ENCODE measurements at places on chromosomes 3 and 15. TPM values are rescaled to one million over a fixed set of nuclear protein-coding genes. Genes with fewer than 3 reads are reported as not detected.

The UTS2B gene
- not detected for total RNA-seq

The RASGRP1 gene
- total RNA-seq, result 1.4 TPM

The MLF1 gene
- total RNA-seq, result 21.2 TPM

The CFAP100 gene
- not detected for total RNA-seq

The PIGB gene
- total RNA-seq, result 7.6 TPM

The LYZL4 gene
- not detected for total RNA-seq

GRCh38 chr3:59392116-59392515, 342.3 kb upstream of the CFAP20DC start:
- no peak for DNase-seq
- no peaks in the 10 kb centered on the region for H3K4me1 ChIP-seq
- no peak overlapping the region for H3K27ac ChIP-seq
- no peak overlapping the region for H3K4me3 ChIP-seq

GRCh38 chr3:142608631-142609030, 12.4 kb downstream of the PLS1 start:
- no peak for DNase-seq
- H3K4me3 ChIP-seq, result no peak overlapping the region
- H3K27me3 ChIP-seq, result no peaks in the 10 kb centered on the region
- H3K4me1 ChIP-seq, result no peaks in the 10 kb centered on the region
- H3K27ac ChIP-seq, result no peak overlapping the region

GRCh38 chr15:83372434-83372891, 74.7 kb upstream of the SH3GL3 start:
- H3K4me3 ChIP-seq, result no peak overlapping the region
- peaks cover 27% of the 10 kb centered on the region for H3K27me3 ChIP-seq
- no peaks in the 10 kb centered on the region for H3K4me1 ChIP-seq
- H3K27ac ChIP-seq, result no peak overlapping the region
- peak; percentile 38 for DNase-seq
- no peaks in the 10 kb centered on the region for H3K36me3 ChIP-seq

DNA sequence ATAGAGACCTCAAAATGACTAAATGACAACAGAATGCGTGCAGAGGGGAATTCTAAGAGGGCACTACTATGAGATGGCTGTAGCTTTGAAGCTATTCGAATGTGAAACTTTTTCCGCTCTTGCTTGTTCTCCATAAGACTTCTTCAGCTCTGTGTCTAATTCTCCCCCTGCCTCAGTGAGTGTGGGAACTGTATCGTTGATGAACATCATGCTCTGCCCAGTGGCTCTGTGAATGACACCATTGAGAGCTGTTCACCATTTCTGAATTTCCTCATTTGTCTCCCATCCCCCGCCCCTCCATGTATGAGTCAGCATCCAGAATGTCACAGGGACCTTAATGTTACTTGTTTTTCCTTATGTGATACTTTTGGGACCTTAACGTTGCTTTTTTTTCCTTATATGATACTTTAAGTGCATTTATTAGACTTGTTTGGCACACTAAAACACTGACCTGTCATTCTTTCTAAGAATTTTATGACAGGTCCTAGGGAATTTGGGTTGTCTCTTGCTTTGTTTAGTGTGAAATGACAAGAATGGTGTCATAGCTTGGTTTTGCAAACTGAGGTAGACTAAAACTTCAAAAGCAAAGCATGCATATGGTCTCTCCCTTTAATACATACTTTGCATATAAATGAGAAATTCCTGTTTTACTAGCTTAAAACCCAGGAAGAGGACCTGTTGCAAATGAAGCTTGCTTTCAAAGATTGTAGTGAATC, 99.6 kb downstream of the FNDC3B start:
- no peak overlapping the region for H3K4me3 ChIP-seq
- H3K27me3 ChIP-seq, result no peaks in the 10 kb centered on the region
- H3K36me3 ChIP-seq, result peaks cover 20% of the 10 kb centered on the region
- peak; percentile 7 for DNase-seq
- H3K27ac ChIP-seq, result no peak overlapping the region

DNA sequence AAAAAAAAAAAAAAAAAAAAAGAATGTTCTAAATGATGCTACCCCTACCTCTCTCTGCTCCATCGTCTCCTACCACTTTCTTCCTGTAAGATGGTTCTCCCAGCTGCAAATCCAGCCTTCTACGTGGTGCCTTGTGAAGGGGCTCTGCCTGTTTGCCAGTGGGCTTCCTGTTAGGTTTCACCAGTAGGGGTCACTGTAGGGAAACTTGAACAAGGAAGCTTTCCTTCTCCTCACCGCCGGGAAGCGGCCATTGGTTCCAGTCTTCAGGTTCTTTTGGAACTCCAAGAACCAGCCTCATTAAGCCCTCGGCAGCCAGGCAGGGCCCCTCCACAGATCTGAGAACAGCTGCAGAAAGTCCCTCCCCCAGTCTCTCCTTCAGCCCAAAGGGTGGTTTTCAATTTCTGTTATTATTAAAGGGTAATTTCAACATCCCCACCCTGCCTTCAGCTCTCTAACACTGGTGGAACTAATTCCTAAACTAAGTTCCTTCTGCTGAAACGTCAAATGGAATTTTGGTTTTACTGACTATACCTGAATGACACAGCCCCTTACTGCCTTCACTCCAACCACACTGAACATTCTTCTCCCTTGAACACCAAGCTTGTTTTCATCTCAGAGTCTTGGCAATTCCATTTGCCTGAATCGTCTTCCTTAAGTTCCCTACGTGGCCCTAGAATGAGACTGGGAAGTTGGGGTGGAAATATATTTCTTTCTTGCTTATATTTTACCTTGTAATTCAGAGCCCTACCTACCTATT, 13.5 kb downstream of the MCCC1 start:
- H3K4me3 ChIP-seq, result no peak overlapping the region
- peak; percentile 58 for DNase-seq
- H3K27ac ChIP-seq, result peak overlapping the region; percentile 36
- no peaks in the 10 kb centered on the region for H3K27me3 ChIP-seq

DNA sequence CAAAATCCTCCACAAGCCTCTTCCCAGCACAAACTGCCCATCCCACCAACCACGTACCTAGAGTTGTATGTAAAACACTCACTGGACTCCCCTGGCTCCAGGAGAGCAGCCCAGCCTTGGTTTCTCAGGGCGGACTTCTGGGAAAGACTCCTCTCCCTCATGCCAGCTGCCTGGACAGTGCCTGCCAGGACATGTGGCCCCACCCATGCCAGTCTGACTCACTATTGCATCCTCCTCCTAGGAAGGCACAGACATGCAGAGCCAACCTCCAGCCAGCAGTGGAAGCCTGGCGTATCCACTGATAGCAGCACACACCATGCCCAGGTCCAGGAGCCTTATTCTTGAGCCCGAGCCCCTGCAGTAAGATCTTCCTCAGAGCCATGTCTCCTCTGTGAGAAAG, 8.6 kb downstream of the PKM start:
- no peaks in the 10 kb centered on the region for H3K27me3 ChIP-seq
- no peak overlapping the region for H3K4me3 ChIP-seq
- H3K36me3 ChIP-seq, result peaks cover 95% of the 10 kb centered on the region
- no peak for DNase-seq
- peaks cover 26% of the 10 kb centered on the region for H3K4me1 ChIP-seq
- H3K27ac ChIP-seq, result no peak overlapping the region

DNA sequence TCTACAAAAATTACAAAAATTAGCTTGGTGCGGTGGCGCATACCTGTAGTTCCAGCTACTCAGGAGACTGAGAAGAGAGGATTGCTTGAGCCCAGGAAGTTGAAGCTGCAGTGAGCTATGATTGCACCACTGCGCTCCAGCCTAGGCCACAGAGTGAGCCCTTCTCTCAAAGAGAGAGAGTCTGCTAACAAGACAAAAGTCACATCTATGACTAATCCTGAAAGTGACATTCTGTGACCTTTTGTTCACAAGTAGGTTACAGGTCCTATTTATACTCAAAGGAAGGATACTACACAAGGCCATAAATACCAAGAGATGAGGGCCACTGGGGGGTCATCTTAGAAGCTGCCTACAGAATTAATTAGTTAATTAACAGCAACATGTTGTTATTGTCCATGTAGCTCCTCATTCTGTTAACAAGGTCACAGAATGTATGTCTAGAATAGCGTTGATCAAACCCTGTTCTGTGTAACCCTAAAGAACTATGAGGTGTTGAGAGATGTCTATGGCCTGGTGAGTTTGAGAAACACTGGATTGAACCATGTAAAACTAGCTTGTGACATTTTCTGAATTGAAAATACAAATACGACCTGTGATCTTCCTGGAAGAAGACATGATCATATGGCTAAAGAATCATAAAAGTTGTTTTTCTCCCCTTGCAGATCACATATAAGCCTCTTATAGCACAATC, 97.0 kb downstream of the SAMMSON start:
- no peak for DNase-seq
- no peaks in the 10 kb centered on the region for H3K4me1 ChIP-seq
- no peak overlapping the region for H3K4me3 ChIP-seq
- H3K27ac ChIP-seq, result no peak overlapping the region
- H3K27me3 ChIP-seq, result no peaks in the 10 kb centered on the region

- H3K4me1 ChIP-seq, result no peaks in the 10 kb centered on the region
- H3K27ac ChIP-seq, result no peak overlapping the region
- no peak for DNase-seq
- no peaks in the 10 kb centered on the region for H3K27me3 ChIP-seq
- no peaks in the 10 kb centered on the region for H3K36me3 ChIP-seq
These were observed 34.2 kb upstream of the NR2F2 start for GRCh38 chr15:96296264-96296663.

GRCh38 chr15:74458473-74458872, 2.5 kb downstream of the UBL7 start:
- peaks cover 16% of the 10 kb centered on the region for H3K4me1 ChIP-seq
- H3K36me3 ChIP-seq, result peaks cover 6% of the 10 kb centered on the region
- no peaks in the 10 kb centered on the region for H3K27me3 ChIP-seq
- H3K27ac ChIP-seq, result no peak overlapping the region
- DNase-seq, result no peak
- H3K4me3 ChIP-seq, result no peak overlapping the region

- no peaks in the 10 kb centered on the region for H3K36me3 ChIP-seq
- H3K27ac ChIP-seq, result no peak overlapping the region
- peak; percentile 2 for DNase-seq
- no peak overlapping the region for H3K4me3 ChIP-seq
- no peaks in the 10 kb centered on the region for H3K4me1 ChIP-seq
These were observed 195.6 kb downstream of the ZBBX start for GRCh38 chr3:167184511-167184910.

DNA sequence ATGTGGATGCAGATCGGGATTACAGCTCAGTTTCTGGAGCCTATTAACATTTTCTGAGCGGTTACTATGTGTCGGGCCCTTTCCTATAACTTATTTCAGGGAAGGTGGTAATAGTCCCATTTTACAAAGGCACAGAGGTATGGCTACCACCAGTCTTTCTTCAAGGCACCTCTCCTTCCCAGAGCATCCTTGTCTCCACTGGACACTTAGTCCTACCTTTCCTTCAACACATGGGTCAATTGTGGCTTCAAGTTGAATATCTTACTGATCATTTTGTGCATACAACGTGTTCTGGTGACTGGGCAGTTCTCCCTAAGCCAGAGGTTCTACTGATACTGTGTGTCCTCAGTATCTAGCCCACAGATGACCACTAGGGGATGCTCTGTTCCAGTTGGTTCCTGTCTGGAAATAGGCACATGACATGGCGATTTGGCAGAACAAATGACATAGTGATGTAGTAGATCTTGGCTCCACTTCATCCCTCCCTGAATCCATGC, 60.7 kb upstream of the CMTM8 start:
- H3K4me1 ChIP-seq, result no peaks in the 10 kb centered on the region
- no peak overlapping the region for H3K4me3 ChIP-seq
- DNase-seq, result peak; percentile 78
- no peak overlapping the region for H3K27ac ChIP-seq
- no peaks in the 10 kb centered on the region for H3K27me3 ChIP-seq

- no peak for DNase-seq
- no peak overlapping the region for H3K27ac ChIP-seq
- H3K27me3 ChIP-seq, result no peaks in the 10 kb centered on the region
- no peaks in the 10 kb centered on the region for H3K4me1 ChIP-seq
These were observed 163.5 kb downstream of the GOLGA6L4 start for GRCh38 chr15:84398763-84399701.

- H3K27me3 ChIP-seq, result no peaks in the 10 kb centered on the region
- no peak overlapping the region for H3K27ac ChIP-seq
- H3K36me3 ChIP-seq, result no peaks in the 10 kb centered on the region
- no peak for DNase-seq
- H3K4me1 ChIP-seq, result no peaks in the 10 kb centered on the region
These were observed 62.7 kb upstream of the MFGE8 start for GRCh38 chr15:88975891-88976290.

Measured in SJCRH30 (cell line).